Fibroblast of skin of left biceps (primary cell): ENCODE measurements at places on chromosomes 16 and 17.

DNA sequence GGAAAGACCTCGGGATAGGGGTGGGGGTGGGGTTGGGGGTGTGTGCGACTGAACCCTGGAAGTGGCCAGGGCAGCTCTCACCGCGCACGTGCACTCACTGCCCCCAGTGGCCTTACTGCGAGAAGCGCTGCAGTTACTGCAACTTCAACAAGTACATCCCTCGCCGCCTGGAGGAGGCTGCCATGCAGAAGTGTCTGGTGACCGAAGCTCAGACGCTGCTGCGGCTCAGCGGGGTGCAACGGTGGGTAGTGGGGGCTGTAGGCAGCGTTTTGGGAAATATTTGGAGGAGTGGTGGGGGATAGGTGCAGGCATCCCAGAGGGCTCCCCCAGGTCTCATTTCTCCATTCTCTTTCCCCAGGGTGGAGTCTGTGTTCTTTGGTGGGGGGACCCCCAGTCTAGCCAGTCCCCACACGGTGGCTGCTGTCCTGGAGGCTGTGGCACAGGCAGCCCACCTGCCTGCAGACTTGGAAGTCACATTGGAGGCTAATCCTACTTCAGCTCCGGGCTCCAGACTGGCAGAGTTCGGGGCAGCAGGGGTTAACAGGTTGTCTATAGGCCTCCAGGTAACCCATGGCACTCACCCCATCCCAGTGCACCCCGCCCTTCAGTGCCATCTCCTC lies 972 bp downstream of the RSAD1 start:
- no peak for DNase-seq

DNA sequence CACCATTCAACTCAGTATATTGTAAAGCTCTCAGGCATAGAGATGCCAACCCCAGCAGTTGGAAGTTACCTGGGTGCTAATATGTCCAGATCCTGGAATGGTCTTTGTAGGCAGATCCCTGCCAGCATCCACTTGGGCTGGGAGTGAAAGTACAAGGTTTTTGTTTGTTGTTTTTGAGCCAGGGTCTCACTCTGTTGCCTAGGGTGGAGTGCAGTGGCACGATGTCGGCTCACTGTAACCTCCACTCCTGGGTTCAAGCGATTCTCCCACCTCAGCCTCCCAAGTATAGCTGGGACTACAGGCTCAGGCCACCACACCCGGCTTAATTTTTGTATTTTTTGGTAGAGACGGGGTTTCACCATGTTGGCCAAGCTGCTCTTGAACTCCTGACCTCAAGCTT lies 177.6 kb downstream of the IRF8 start:
- no peak for DNase-seq

- DNase-seq, result no peak
Observed at GRCh38 chr16:67142342-67142741, 8.5 kb downstream of the B3GNT9 start.

DNA sequence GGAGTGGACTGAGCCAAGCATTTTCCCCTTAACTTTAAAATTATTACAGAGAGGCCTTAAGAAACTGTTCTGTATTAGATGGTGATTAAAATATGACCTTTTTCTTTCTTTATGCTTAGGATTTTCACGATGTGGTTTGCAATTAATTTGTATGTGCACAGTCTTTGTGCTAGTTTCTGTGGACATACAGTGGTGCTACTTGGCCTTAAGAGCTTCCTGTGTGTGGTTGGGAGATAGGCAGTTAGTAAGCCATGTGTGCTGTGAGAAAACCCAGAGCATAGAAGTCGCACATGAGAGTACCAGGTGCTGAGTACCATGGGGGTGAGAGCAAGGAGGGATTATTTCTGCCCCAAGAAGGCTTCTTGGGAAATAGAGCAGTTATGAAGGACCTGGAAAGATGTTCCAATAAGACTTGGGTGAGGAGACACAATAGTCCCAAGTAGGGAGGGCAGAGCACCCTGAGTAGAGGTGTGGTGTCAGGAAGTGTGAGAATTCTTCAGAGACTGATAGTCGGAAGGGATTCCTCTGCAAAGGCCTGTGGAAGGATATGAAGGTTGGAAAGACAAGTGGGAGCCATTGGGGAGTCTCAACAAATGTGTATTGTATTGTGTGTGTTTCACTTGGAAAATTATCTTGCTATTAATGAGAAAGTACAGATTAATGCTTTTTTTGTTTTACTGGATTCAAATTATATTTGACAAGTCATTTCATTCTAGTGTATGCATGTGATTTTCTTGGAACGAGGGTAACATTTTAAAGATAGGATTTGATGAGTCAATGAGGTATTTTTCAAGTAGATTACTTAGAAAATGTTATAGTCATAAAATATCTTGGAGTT lies 239.9 kb downstream of the PRKCA start:
- DNase-seq, result no peak

GRCh38 chr16:1647856-1648255 lies 30.2 kb upstream of the JPT2 start:
- no peak for DNase-seq

DNA sequence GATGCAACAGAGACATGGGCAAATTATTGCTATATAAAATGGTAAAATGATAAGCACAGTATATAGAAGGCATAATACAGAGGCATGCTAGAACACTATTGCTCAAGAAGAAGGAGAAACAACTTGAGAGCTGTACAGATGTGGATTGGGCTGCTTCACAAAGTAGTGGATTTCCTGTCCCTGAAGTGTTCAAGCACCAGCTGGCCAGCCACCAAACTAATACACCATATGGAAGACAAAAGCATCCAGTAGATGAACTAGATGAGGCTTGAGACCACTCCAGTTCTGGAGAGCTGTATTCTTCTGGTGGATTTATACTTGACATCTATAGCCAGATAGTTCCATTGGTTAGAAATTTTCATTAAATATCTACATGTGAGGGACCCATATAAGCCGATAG lies 134.1 kb upstream of the GNAO1 start:
- DNase-seq, result no peak

DNA sequence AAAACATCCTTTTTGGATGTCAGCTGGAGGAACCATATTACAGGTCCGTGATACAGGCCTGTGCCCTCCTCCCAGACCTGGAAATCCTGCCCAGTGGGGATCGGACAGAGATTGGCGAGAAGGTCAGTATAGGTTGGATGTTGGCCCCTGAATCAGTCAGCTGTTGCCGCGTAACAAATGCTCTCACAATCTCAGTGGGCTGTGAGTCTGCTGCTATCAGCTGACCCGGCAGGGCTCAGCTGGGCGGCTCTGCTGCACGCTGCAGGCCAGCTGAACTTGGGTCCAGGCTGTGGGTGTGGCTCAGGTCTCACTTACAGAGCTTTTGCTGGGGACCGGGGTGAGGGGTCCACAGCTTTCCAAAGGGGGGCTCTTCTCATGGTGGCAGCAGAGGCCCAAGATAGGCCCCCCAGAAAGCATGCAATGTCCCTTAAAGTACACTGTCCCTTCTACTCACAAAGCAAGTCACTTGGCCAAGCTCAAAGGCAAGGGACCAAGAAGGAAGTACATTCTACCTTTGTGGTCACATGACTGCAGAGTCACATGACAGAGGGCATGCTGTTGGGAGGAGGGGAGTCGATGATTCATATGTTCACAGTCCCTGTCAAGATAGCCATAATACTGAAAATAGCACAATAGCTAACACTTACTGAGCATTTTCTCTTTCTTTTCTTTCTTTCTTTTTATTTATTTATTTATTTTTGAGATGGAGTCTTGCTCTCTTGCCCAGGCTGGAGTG lies 134.2 kb downstream of the ABCC1 start:
- no peak for DNase-seq

GRCh38 chr16:83717814-83718213 lies 90.0 kb upstream of the HSBP1 start:
- DNase-seq, result peak; percentile 47

- DNase-seq, result no peak
Observed at GRCh38 chr17:81056312-81056711, 21.4 kb downstream of the BAIAP2 start.

DNA sequence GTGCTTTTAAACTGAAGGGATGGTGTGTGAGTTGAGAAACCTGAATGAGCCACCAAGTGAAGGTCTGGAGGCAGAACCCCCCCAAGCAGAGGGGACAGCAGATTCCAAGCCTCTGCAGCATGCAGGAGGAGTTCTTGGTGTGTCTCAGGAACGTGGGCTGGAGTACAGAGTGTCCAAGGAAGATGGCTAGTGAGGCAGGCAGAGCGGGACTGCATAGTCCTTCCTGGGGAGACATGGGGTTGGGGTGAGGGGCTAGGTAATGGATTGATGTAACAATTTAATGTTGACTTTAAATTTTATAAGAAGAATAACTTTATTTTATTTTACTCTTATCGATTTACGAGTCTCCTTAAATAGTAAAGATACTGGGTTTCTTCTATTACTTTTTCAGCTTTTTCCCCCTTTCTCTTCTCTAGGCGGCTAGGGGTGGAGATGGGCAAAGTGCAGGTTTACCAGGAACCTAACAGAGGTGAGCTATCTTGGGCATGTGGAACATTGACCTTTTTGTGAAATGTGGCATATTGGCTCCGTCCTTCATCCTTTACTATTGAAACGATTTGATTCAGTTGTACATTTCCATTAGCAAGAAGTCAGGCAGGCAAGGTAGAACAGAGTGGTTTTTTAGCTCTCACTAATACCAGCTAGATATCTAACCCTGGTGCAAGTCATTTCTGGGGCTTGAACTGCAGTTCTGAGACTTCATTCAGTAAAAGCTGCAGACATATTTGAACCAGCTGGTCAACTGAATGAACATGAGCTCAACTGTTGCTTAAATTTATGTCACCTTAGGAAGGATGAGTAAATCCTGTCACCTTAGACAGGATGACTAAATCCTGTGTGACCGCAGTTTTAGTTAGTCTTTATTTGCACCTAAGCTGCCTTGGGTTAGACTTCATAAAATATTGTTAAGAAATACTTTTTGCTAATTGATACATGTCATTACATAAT lies 9.2 kb downstream of the PRPSAP2 start:
- DNase-seq, result no peak

DNA sequence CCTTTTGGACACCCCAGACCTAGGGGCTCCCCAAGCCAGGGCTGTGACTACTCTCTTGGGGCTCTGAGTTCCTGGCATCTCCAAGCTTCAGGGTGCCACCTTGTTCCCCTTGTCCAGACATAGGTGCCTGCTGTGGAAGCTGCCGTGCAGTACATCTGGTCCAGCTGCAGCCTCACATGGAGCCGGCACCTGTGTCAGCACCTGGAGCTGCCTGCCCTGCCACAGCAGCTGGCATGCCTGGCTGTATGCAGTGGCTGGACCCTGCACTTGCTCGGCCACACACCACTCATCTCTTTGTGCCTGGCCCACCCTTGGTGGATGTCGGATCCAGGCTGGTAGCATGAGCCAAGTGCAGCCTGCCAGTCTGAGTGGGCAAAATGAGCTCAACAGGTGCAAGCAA lies 775.8 kb downstream of the CDH11 start:
- DNase-seq, result no peak

DNA sequence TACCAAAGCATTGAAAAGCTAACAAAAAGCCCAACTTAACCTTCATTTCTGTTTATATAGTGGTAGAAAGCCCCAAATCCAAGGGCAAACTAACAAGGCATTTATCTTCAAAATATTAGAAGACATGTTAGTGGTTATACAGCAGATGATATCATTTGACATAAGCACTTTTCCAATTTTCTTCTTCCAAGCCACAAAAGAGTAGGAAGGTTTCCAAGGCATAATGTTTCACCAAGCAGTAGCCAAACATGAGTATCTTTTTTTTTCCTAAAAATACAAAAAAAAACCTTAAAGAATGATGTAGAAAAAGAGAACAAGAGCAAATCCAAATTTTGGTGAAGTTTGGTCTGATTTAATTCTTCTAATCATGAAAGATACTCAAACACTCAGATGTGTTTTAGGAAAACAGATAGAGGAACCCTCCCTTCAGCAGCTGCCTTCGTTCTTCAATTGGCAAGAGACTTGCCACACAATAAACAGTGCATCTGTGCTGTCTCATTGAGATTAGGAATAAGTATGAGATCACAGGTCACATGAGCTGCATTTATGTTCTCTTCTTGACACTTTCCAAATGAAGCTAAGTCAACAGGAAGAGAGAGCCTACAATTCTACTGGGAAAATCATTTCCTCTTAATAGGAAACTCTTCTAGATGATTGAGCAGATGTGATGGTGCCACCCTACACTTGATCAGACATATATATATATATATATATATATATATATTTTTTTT lies 106.7 kb downstream of the TTC19 start:
- no peak for DNase-seq

DNA sequence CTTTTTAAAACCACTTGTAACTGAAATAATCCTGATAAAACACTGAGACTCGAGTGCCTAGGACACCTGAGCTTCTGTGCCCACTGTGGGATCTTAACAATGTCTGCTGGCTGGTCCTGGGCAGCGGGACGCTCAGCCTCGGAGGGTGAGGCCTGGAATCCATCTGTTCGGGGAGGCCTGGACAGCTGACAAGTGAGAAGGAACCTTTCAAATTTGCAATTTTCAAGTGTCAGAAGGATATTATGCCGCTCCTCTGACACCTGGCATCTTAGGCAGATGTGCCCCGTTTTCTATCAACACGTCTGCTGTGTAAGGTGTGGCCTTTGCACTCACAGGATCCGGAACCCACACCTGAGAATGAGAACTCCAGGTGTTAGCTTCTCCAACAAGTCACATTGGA lies 33.1 kb upstream of the C16orf78 start:
- no peak for DNase-seq

GRCh38 chr16:11862489-11862888 lies 11.1 kb upstream of the RSL1D1 start:
- DNase-seq, result no peak

GRCh38 chr16:1357906-1358566 lies 6.3 kb downstream of the GNPTG start:
- DNase-seq, result no peak

DNA sequence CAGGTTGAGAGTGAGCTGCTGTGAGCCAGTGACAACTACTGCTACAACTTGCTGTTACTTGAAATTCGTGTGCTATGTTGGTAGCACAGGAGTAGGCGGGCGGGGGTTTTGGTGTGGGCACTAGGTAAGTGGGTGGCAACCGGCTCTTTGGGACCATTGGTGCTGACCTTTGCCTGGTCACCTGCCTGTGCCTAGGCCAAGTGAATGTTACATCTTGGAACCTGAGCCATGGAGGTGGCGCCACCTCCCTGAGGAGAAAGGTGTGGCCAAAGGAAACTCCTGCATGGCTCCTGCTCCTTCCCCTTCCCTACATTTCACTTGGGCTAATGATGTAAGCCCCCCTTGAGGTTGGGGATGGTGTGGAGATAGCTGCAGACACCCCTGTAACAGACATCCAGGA lies 25.4 kb upstream of the ARHGAP23 start:
- no peak for DNase-seq

GRCh38 chr16:1942047-1942809 lies 771 bp downstream of the MSRB1 start:
- DNase-seq, result no peak

DNA sequence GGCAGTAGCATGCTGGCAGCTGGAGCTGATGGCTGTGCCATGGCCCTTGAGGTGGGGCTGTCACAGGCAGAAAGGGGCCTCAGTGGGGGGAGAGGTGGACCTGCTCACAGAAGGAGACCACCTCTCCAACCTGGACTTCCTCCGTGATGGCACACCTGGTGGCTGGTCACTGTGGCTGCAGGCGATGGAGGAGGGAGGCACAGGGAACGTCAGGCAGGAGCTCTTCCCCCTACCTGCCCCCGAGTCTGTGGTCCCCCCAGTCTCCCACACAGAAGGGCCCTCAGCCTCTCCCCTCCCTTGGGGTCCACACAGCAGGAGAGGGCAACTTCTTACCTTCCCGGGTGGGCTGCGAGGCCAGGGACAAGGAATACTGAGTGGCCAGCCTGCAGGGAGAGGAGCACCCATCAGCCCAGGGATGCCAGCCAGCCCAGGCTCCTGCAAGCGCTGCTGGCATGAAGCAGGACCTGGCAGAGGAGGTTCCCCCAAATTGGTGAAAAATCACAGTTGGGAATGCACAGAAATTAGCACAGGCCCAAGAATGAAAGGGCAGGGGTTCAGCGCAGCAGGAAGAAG lies 96.5 kb downstream of the GOSR1 start:
- no peak for DNase-seq
